Osteocyte (in vitro differentiated cells): ENCODE measurements at places on chromosomes 11 and 22. TPM values are rescaled to one million over a fixed set of nuclear protein-coding genes. Genes with fewer than 3 reads are reported as not detected.

DNA sequence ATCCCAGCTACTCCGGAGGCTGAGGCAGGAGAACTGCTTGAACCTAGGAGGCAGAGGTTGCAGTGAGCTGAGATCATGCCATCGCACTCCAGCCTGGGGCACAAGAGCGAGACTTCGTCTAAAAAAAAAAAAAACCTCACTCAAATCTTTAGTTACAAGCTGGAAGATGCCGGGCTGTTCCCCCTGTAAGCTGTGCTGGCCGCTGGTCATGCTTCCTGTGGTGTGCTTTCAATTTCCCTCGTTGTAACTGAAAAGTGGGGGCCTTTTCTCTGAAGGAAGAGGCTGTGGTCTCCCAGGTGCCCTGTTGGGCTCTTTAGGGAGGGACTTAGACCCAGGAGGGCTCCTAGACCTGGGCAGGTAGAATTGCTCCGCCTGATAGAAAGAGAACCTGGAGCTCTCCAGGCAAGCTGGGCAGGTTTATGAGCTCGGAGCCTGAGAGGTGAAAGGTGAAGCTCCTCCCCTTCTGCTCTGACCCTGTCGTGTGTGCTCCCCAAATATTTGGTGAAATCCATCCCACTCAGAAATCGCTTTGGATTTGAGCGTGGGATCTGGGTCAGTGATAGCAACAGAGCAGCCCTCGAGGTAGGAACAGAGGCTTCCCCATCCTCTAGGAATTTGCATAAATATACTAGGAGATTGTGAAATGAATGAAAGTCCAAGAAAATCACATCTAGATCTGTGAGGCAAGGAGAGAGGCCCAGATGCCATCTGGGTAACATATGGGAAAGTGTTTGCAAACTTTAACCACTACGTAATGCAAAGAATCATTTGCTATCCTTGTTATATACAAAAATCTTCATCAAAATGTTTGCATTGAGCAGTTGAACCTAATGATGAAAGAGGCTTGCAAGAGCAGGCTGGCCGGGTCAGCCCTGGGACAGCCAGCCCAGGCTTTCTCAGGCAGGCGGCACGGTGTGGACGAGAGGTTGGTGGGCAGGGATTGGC lies 154.3 kb downstream of the FBXO7 start:
- DNase-seq = no peak

DNA sequence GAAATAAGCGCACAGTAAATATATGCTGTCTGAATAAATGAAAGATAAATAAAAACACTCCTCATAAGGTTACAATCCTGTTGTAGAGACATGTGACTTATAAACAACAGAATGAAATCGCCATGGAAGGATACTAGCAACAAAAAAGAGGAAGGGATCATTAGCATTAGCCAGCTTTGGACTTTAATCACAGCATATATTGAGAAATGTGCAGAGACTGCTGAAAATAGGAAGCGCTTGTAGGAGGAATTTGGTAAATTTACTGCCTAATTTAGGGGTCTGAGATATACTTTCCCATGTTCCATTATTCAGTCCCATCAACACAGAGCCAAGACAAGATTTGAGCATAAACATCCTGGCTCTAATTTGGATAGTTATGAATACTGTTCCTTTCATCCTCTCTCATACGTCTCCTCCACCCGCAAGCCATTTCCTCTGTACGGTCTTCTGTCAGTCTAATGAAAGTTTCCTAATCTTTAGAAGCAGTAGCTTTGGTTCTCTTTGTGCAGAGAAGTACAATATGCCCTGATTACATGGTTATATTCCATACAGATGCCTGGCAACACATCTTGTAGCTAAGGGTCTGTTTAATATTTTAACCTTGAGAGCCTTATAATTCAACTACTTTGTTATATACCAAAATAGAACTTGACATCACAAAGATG lies 37.1 kb upstream of the AKIP1 start:
- no peak for DNase-seq

DNA sequence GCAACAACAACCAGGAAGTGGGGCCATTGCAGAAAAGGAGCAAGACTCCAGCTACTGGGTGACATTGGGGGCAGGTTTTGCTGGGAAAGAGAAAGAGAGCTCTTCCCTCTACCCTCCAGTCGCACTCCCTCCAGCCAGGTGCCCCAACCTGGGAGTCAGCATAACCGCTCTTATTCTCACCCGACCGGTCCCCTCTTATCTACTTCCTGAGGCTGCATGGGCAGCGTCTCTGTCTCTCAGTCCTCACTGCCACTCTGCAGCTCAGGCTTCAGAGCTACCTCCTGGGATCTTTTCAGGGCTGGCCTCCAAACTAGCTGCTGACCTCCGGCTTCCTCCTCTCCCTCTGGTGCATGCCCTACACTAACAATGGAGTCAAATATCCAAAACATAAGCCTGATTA lies 5.1 kb downstream of the ZNF70 start:
- DNase-seq = no peak

DNA sequence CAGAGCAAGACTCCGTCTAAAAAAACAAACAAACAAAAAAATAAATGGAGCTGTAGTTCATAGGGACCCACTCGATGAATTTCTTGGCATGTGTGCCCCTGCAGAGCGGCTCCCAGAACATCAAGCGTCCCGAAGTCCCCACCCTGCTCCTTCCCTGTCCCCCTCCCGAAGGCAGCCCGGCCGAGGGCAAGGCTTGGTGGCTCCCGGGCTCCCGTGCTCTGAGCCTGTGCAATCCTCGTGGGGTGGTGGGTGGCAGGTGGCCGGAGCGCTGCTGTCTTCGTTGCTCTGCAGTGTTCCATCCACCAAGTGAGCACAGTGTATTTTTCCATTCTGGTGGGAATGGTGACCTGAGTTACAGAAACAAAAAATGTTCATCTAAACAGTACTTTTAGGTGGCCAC lies 33.5 kb upstream of the GAL start:
- no peak for DNase-seq

DNA sequence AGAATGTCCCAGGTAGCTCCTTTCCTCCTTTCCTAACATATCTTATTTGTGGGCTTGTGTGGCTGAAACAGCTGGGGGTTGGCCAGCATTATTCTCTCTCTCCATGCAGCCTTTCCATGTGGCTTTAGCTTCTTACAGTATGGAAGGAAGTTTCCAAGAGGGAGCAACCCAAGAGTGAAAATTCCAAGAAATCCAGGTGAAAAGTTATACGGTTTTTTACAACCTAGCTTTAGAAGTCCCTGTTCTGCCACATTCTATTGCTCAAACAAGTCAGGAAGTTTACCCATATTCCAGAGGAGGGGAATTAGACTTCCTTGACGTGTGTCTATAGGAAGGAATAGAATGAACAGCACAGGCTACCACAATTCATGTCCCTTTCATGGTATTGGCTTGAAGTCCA lies 10.0 kb upstream of the SWAP70 start:
- no peak for DNase-seq

- no peak for DNase-seq
Observed at GRCh38 chr11:68584097-68584496, 100.2 kb upstream of the GAL start.

- no peak for DNase-seq
Observed at GRCh38 chr22:35330258-35330861, 30.7 kb downstream of the TOM1 start.

GRCh38 chr22:29128891-29129807 lies 56.3 kb downstream of the KREMEN1 start:
- DNase-seq = no peak

- no peak for DNase-seq
Observed at GRCh38 chr11:115498354-115498753, 5.9 kb downstream of the CADM1 start.

GRCh38 chr11:119720311-119720913 lies 8.6 kb downstream of the NECTIN1 start:
- no peak for DNase-seq

- no peak for DNase-seq
Observed at GRCh38 chr11:130650456-130651030, 202.1 kb downstream of the ADAMTS15 start.

DNA sequence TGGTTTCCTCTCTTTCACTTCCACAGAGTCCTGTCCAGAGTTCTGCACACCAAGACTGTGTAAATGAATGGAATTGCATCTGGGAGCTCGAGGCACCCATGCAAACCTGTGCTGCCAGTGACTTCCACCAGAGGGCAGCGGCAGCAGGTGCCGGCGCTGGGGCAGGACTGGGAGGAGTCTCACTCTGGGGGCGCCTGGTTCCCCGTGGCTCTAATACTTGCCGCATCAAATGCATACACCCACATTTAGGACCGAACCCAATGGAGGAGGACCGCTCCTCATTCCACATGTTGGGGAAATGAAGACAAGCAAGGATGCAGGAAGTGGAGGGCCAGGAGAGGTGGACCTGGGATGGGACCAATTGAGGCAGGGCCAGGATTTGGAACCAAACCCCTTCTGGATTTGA lies 1.1 kb upstream of the CD6 start:
- DNase-seq = no peak

GRCh38 chr22:42434748-42435425 lies 2.7 kb upstream of the NFAM1 start:
- no peak for DNase-seq

DNA sequence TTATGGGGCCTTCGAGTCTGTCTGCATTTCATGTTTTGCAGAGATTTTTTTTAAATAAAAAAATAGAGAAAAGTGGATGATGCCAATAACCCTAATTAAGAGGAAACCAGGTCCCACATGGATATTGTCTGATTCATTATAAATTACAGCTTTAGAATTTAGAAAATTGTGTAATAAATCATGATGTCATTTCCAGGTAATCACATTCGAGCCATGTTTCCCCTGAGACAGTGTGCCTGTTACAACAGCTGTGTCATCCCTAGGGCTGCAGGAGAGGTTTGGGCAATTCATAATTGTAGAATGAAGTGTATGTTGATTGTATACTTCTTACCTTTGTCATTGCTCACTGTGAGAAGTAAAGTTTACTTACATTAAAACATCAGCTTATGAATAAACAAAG lies 38.3 kb downstream of the NCAM1 start:
- no peak for DNase-seq

- DNase-seq = no peak
Observed at GRCh38 chr11:64333556-64333955, 6.4 kb upstream of the CCDC88B start.

- DNase-seq = no peak
Observed at GRCh38 chr11:1650034-1650917, 20.7 kb downstream of the KRTAP5-5 start.

DNA sequence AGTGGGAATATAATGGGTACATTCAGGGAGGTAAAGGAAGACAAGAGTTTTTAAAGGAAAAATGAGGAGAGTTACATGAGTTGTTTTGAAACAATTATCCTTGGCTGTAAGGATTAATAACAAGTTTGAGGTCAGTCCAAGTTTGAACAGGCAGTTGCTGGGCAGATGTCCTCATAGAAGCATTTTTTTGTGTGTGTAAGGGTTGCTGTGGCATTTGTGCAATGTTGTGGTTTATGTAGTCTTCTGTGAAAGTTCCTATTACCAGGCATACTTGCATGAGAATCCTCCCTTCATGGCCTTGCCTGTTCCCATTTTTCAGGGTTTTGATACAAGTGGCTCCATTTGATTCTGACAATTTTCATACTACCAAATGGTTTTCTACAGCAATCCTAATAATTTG lies 400.2 kb downstream of the KCNA4 start:
- no peak for DNase-seq

DNA sequence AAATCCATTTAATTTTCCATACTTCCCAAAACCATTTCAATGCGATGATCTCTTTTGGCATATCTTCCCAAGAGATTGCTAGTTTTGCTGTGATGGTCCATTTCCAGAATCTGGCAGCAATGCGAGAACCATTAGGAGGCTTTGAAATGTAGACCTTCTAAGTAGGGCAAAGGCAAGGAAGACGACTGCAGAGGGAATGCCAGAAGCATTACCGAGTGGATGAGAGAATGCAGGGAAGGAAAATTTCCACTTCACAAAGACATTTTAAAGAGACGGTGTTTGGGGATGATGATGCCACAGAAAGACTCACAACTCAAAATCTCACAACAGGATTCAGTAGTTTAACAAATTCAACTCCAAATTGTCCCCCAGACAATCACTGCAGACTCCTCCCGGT lies 471 bp upstream of the CEP126 start:
- DNase-seq = no peak

DNA sequence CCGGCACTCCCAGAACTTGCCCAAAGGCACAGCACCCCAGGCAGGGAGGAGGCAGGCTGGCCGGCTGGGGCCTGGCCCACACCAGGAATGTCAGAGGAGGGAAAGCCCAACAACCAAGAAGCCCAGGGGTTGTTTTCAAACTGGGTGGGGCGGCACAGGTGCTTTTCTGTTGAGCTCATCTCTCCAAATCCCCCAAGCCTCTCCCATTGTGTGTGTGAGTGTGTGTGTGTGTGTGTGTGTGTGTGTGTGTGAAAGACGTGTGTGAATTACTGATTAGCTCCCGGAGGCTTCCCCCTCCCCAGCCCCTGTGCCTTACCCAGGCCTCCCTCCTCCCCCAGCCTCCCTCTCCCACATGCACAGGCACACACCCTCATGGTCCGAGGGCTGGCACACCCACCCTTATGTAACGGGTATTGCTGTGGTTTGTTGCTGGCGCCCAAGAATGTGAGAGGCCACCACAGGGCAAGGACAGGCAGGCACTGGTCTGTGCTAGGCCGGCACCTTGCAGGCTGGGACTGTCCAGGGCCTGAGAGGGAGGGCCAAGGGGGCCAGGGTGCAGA lies 15.9 kb downstream of the TRIM29 start:
- DNase-seq = no peak

- DNase-seq = no peak
Observed at GRCh38 chr11:45166604-45166897, 20.1 kb downstream of the PRDM11 start.

DNA sequence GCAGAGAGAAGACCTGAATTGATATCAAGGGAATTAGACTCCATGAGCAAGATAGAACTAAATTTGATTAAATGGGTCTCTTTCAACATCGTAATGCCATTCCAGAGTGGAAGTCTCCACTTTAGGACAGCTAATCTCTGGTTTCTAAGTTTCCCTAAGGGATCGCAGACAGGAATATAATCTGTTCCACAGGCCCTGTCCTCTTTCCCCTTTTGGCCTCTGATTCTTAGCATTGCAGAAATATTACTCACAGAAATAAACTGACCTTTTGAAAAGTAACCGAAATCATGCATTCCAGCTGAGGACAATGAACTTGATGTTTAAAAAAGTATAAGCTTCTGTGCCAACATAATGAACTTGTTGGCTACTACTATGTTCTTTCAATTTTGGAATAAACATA lies 227.8 kb downstream of the ETS1 start:
- DNase-seq = no peak

GRCh38 chr11:126190792-126191191 lies 20.7 kb downstream of the RPUSD4 start:
- DNase-seq = no peak

- no peak for DNase-seq
Observed at GRCh38 chr11:36229091-36229705, 60.0 kb downstream of the COMMD9 start.

GRCh38 chr11:6817694-6818093 lies 18.2 kb upstream of the OR6A2 start:
- DNase-seq = no peak

The OR4C16 gene
- not detected in 2 replicates for total RNA-seq

The ARRB1 gene
- 11.3 and 13.2 TPM in 2 replicates for total RNA-seq

The PLA2G3 gene
- 0.13 TPM in 1 of 2 replicates, not detected in the other for total RNA-seq

The OR52I1 gene
- not detected in 2 replicates for total RNA-seq

The OR52N2 gene
- total RNA-seq = not detected in 2 replicates

The A4GALT gene
- total RNA-seq = 29.9 and 32.8 TPM in 2 replicates

The RAPSN gene
- 0.24 and 0.42 TPM in 2 replicates for total RNA-seq

The PANX3 gene
- total RNA-seq = not detected in 2 replicates

The TTC28 gene
- 68.7 and 70.3 TPM in 2 replicates for total RNA-seq

The TREH gene
- not detected in 2 replicates for total RNA-seq
